Stimulated activated CD4-positive, alpha-beta T cell treated with anti-CD3 and anti-CD28 coated beads, Interleukin-1b, Interleukin-23, amount 100 ng/mL, for 24 hours (primary cell): ENCODE measurements at places on chromosomes 2 and 18.

- no peak for DNase-seq
These were observed 91.1 kb downstream of the TPO start for GRCh38 chr2:1504311-1504750.

DNA sequence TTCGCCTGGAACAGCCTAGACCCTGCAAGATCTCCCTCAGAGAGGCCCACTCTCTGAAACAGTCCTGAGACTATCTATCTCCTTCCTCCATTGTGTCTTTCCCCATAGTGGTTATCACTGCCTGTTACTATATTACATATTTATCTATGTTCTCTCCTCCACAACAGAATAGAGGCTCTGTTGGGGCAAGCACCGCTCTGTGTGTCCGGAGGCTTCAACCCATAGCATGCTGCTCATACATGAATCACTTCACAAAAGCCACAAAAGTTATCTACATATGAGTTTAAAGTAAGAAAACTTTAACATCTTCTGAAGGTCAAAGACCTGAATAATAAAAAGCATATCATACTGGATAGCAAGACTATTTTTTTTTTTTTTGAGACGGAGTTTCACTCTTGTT, 242.1 kb upstream of the HS6ST1 start:
- no peak for DNase-seq

DNA sequence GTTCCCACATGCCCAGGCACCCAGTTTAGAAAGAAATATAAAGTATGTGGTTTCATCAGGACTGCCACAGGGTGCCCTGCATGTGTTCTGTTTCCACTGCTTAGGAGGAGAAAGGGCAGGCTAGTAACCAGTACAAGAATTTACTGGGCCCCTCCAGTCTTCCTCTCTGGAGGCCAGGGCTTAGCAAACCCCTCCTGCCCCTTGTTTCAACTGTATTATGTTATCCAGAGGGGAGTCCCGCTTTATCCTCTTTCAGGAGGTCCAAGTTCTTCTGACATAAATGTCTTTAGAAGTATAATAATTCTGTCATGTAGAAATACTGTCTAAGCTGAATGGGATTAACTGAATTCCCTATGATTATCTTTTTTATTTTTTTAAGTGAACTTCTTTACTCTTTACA, 132.1 kb downstream of the WDSUB1 start:
- no peak for DNase-seq

DNA sequence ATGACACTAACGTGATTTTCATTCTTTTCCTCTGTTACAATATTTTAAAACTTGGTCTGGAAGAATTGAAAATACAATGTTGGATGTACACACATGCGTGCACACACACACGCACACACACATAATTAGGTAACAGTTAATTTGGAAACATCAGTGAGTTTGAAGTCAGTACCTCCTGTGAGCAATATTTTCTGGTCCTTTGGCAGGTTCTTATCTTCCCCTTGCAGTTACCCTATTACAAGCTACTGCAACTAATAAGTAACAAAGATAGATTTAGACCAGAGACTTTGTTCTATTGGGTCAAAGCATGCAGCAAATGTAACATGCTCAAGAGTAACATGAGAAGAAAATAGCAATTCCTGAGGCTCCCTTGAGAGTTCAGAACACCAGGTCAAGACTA, 73.3 kb downstream of the ZNF385B start:
- no peak for DNase-seq

- DNase-seq: no peak
These were observed 521.2 kb downstream of the NYAP2 start for GRCh38 chr2:225920621-225921220.

- DNase-seq: no peak
These were observed 73.2 kb downstream of the TGFA start for GRCh38 chr2:70480468-70480867.

- no peak for DNase-seq
These were observed 100.1 kb upstream of the MC2R start for GRCh38 chr18:14015416-14015815.

DNA sequence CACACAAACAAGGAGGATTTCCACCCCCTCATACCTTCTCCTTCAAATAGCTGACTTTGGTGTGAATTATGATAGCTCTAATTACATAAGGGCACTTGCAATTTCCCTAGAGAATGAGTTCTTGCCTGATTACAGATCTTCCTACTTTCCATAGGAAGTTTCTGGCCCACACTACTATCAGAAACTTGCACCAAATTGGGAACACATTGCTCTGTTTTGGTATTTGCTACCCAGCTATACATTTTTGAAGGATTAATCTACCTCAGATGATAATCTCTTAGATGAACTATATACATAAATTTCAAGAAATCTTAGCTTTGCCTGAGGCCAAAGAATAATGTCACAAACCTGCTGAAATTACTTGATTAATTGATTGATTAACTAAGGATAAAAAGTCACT, 4.9 kb downstream of the DCC start:
- DNase-seq: no peak

- DNase-seq: peak; percentile 5
These were observed 214.6 kb downstream of the SETBP1 start for GRCh38 chr18:44895176-44895798.

- DNase-seq: no peak
These were observed 13.1 kb upstream of the GULP1 start for GRCh38 chr2:188278388-188279092.

DNA sequence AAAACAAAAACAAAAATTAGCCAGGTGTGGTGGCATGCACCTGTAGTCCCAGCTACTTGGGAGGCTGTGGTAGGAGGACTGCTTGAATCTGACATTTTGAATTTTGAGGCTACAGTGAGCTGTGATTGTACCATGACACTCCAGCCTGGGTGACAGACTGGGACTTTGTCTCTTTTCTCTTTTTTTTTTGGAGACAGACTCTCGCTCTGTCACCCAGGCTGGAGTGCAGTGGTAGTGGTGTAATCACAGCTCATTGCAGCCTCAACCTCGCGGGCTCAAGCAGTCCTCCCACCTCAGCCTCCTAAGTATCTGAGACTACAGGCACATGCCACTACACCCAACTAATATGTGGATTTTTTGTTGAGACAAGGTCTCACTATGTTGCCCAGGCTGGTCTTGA, 35.6 kb downstream of the ANKRD44 start:
- no peak for DNase-seq

- no peak for DNase-seq
These were observed 175.1 kb downstream of the PTPRM start for GRCh38 chr18:7742224-7742623.

DNA sequence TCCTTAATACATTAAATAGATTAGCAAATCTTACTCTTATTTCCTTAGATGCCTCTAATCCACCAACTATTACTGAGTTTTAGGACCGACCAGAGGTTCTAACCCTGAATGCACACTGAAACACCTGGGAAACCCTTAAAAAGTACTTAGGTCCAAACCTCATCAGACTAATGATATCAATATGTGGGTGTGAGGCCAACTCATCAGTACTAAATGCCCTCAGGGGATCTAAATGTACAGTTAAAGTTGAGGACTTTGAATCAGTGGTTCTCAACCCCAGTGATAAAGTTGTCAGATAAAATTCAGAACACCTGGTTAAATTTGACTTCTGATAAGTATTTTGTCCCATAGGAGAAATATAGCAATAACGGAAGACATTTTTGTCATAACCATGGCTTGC, 20.9 kb downstream of the MMADHC start:
- no peak for DNase-seq

- no peak for DNase-seq
These were observed 51.7 kb upstream of the ATP5MC3 start for GRCh38 chr2:175233135-175233719.

DNA sequence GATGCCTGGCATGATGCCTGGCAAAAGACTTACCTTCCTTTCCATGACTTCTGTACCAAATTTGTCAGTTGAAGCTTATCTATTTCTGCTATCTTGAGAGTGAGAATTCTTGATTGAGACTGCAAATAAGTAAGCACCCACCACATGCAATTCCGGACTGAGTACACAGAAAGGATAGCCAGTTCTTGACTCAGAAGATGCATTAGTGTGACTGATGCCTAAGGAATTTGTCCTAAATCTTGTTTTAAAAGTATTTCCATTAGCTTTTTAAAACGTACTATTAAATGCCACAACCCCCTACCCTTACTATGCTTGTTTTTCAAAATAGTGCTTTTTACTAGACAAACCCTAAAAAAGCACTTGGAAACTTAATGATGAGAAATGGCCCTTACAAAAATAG, 545 bp downstream of the MPP4 start:
- DNase-seq: no peak

- no peak for DNase-seq
These were observed 175.4 kb upstream of the ACAA2 start for GRCh38 chr18:49988733-49989132.

GRCh38 chr2:50419778-50420177, 612.2 kb downstream of the NRXN1 start:
- no peak for DNase-seq

- DNase-seq: no peak
These were observed 85.9 kb upstream of the CCBE1 start for GRCh38 chr18:59783138-59783537.
